ENCODE measurements at places on chromosomes 3 and 15. TPM values are rescaled to one million over a fixed set of nuclear protein-coding genes. Genes with fewer than 3 reads are reported as not detected.
A peak's percentile ranks its signal among the peaks of the same experiment; 100 is the strongest.

DNA sequence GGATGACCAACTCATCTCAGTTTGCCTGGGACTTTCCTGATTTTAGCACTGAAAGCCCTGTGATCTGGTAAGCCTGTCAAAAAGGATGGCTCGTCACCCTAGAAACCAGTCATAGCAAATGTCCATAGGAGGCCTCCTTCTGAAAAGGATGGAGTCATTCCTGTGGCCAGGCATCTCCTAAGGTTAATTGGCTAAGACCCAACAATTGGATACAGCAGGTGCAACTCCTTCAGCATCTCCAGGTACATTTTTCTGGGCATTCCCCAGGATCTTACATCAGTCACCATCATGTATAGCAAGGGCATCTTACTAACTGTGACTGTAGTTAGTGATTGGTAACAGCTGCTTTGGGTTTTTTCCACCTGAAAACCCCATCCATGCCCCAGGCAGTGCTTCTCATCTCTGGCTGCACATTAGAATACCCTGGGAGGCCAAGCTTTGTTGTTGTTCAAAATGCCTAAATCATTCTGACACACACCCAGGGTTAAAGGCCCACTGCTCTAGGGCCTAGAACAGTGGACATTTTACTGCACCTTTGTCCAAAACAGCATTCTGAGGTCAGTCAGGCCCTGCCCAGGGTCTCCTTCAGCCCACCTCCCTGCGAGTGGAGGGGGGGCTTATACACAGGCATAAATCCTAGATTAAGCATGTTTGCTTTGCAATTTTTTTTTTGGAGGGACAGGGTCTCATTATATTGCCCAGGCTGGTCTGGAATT, 28.3 kb upstream of the GALNT15 start:
- DNase-seq: no peak

DNA sequence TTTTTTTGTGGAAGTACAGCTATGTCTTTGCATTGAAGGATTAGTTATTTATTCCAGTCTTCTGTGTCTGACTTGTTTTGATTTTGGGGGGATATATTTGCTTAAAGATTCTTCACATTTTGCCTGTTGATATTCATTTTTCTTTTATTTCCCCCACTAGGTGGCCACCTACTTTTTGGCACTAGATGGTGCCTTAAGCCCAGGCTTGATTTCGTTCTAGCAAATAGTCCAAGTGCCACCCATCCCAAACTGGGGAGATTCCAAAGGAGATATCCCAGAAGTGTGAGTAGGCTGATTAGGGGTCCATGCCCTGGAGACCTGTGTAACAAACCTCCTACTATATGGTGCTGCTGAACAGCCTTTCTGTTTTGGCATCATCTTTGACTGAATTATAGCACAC, 80.0 kb upstream of the SPATA16 start:
- peak; percentile 25 for DNase-seq

MITF gene
- 5.8 TPM for total RNA-seq

LRRC31 gene
- total RNA-seq: not detected

- DNase-seq: no peak
Measured at GRCh38 chr3:149101641-149102040, 15.3 kb upstream of the HLTF start.

DNA sequence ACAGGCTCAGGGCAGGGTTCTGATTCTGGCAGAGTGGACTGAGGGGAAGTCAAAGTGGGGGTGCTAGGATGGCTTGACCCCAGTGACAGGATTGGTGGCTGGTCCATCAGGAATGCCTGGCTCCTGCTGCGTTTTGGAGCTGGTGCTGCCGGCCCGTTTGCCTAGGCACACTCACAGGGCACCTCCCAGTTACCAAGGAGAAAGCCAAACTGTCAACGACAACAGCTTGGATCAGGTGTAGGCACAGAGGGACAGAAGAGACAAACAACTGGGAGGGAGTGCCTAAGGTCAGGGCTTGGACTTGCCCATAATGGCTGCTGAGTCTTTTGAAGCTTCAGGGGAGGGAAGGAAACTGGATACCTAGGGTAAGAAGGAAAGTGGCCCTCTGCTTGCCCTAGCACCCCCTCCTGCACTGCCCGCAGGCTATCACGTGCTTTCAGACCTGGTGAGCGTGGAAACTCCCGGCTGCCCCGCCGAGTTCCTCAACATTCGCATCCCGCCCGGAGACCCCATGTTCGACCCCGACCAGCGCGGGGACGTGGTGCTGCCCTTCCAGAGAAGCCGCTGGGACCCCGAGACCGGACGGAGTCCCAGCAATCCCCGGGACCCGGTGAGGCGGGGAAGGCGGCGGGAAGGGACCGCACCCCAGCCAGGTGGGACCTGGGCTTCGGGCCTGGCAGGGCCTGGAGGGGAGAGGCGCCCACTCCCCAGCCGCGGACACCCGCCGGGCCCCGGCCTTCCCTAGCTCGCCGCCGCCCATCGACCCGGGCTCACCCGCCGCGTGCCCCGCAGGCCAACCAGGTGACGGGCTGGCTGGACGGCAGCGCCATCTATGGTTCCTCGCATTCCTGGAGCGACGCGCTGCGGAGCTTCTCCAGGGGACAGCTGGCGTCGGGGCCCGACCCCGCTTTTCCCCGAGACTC, 5.1 kb downstream of the DUOX1 start:
- DNase-seq: no peak

DNA sequence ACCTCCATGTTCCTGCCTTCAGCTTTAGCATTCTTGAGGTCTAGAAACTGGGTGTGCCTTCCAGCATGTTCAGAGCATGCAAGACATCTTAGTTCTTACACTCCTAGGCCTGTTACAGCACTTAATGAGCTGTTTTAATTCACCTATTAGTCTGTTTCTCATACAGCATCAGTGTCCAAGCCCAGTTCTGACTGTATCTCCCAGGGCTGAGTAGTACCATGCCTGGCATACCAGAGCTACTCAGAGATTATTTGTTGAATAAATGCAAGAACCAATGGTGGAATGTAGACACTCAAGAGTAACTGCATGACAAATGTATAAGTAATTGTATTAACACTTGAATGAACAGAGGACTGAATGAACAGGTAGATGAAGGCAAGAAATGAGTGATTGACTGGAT, 61.8 kb upstream of the SCN5A start:
- no peak for DNase-seq

GRCh38 chr15:73704869-73705645, 20.9 kb downstream of the CD276 start:
- DNase-seq: peak; percentile 48

DNA sequence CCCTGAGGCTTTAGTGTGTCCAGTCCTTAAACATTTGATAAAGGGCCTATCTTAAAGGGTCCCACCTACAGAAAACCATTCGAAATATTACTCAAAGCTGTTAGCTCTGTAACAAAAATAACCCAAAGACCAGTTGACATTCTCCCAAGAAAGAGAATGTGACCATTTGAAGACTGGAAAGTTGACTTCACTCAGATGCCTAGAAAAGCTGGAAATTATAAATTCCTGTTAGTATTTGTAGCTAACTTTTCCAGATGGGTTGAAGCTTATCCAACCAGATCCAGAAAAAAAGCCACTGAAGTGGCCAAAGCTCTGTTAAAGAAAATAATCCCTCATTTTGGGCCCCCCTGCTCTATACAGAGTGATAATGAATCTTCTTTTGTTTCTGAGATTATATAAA, 408.4 kb downstream of the PLOD2 start:
- DNase-seq: no peak

DNA sequence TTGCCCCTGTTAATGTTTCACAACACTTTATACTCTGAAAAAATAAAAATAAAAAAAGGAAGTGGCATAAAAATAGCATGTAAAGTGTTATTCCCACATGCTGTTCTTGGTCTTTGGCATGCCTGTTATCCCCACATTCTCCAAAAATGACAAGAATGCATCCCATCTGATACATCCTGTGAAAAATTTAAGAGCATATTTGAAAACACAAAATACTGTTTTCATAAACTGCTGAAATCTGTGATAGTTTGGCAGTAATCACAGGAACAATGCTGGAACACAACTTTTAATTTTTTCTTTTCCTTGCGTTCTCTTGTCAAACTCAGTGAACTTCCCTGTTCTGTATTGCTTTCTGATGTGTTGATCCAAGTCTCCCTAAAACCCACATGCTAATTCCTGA, 288.8 kb downstream of the ROBO2 start:
- no peak for DNase-seq

DNA sequence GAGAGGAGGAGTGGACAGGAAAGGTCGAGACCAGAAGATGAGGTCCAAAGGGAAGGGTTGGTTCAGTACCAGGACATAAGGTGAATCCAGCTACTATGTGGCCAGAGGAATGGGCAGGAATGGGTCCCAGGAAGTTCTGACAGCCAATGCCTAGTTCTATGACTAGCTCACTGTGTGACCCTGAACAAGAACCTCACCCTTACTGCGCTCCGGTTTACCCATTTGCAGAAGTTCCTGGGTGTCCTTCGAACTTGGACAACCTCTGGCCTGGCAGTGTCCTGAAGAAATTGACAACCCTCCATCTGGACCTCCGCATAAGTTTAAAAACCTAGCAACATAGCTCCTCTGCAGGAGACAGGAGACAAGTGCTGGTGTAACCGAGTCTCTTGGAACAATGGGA, 12.2 kb upstream of the PSTPIP1 start:
- no peak for DNase-seq

DNA sequence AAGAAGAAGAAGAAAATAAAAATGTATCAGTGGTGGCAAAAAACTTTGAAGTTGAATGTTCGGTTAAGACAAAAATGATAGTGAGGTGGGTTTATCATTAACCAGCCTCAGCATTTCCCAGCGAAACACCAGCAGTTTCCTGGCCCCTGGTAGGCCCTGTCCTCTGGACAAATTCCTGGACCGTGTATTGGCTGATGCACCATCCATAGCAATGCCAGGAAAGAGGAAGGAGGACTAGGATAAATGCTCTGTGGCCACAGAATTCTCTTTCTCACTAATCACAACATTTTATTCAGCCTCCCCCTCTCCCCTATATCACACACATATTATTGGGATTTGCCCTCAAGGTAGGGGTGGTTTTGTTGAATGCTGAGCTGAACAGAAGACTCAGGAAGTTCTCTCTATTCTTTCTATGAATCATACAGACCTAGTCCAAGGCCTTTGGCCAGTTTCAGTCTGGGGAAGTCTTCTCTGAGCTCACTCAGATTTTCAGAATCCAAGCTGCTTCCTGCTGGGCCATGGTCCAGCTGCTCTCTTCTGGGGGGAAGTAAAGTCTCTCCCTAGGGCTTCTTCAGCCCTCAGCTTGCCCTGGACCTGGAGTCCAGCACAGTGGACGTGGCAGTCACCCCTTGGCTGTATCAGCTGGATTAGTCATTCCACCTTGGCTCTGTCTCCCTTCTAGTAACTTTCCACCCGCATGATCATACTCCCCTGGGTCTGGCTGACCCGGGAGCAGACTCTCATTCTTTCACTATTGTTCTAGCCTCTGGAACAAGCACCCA, 27.6 kb downstream of the SLC28A1 start:
- DNase-seq: peak; percentile 69

- peak; percentile 58 for DNase-seq
Measured at GRCh38 chr3:181176601-181177000, 187.1 kb upstream of the DNAJC19 start.

GRCh38 chr15:73873889-73874511, 636 bp downstream of the TBC1D21 start:
- peak; percentile 39 for DNase-seq

STX19 gene
- not detected for total RNA-seq

DNA sequence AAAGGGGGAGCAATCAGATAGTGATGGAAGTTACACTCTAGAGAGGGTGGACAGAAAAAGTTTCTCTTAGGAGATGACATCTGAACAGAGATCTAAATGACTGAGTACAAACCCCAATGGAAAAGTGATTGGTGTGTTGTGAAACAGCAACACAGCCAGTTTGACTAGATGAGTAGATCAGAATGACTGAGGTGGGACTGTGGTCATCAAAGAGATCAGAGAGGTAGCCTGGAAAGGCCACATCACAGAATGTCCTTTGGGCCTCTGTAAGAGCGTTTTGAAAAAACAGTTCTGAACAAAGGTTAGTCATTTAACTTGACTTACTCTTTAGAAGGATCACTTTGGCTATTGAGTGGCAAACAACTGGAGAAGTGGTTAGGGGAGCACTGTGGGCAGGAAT, 10.6 kb downstream of the LRRC58 start:
- no peak for DNase-seq

DNA sequence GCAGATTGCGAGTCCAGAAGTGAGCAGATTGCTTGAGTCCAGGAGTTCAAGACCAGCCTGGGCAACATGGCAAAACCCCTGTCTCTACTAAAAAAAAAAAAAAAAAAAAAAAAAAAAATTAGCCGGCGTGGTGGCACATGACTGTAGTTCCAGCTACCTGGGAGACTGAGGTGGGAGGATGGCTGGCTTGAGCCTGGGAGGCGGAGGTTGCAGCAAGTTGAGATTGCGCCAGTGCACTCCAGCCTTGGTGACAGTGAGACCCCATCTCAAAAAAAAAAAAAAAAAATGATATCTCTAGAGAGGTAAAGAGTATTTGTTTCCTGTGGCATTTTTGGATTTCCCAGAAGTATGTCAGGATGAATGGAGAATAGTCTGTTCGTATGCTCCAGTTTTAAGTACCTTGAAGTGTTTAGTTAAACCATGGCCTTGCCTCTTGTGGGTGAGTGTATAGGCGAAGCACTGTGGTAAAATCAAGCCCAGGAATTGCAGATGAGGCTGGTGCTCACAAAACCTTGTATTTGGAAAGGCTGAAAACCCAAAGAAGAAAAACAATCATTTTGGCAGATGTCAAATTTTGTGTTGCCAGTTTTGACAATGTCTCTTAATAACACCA, 5.9 kb downstream of the CACNA1D start:
- no peak for DNase-seq

SNX22 gene
- not detected for total RNA-seq

DNA sequence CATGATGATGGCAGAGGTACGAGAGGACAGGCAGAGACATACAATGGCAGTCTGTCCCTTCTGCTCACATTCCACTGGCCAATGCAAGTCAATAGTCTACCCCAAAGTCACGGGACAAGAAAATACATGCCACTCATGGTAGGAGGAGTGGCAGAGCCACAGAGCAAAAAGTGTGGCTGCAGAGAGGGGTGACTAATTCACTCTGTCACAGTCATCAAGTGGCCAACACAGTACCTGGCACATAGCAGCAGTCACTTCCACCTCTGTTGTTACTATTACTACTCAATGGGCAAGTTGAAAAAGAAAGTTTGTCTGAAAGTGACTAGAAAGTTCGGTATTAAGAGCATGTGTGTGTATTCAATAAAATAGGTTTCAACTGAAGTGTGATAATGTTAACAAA, 91.4 kb downstream of the SMAD3 start:
- DNase-seq: no peak

CLDN1 gene
- total RNA-seq: 0.12 TPM

CNTN6 gene
- 0.37 TPM for total RNA-seq

GRCh38 chr15:92886815-92887214, 13.3 kb upstream of the CHD2 start:
- no peak for DNase-seq

C3orf85 gene
- not detected for total RNA-seq

GRCh38 chr3:72437661-72438406, 410.4 kb downstream of the SHQ1 start:
- no peak for DNase-seq

ABI3BP gene
- total RNA-seq: 0.64 TPM
